ENCODE measurements at places on chromosomes 4 and X. TPM values are rescaled to one million over a fixed set of nuclear protein-coding genes. Genes with fewer than 3 reads are reported as not detected.

The TMPRSS11B gene
- total RNA-seq, result not detected

The S100G gene
- total RNA-seq, result not detected

The TCEANC gene
- total RNA-seq, result 3.8 TPM

The FAM184B gene
- total RNA-seq, result not detected

The SMARCA1 gene
- not detected for total RNA-seq

The ASMT gene
- not detected for total RNA-seq

The PRDM8 gene
- 3.7 TPM for total RNA-seq

The JCHAIN gene
- total RNA-seq, result not detected

The TSC22D3 gene
- 54.8 TPM for total RNA-seq

The GAGE2A gene
- total RNA-seq, result not detected

Data from activated CD8-positive, alpha-beta T cell treated with anti-CD3 and anti-CD28 coated beads, Interleukin-2, amount 10 ng/mL, durations not matched to agents 7 days and 5 days (primary cell).